Fibroblast of the aortic adventitia (primary cell): ENCODE measurements at places on chromosomes 1 and 21.

GRCh38 chr1:184906761-184907160, 67.5 kb downstream of the NIBAN1 start:
- DNase-seq: peak; percentile 51

DNA sequence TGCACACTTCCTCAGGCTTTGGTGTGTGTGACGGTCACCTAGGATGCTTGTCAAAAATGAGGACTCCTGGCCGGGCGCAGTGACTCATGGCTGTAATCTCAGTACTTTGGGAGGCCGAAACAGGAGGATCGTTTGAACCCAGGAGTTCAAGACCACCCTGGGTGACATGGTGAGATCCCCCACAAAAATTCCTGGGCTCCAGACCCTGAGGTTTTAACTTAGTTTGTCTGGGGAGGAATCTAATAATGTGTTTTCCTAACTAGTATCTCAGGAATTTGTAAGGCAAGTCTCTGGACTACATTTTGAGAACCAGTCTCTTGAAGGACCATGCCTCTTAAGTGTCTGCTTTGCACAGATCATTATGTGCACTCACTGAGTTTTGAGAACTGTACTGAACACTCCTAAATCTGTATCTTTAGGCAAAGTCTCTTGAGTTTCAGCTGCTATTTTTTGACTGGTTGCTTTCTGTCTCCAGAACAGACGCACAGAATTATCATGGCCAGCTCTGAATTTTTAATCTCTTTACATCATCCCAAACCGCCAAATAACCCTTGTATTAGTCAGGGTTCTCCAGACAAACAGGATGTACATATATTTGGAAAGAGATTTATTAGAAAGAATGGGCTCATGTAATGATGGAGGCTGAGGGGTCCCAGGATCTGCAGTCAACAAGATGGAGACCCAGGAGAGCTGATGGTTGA, 45.5 kb upstream of the VANGL1 start:
- DNase-seq: peak; percentile 61

DNA sequence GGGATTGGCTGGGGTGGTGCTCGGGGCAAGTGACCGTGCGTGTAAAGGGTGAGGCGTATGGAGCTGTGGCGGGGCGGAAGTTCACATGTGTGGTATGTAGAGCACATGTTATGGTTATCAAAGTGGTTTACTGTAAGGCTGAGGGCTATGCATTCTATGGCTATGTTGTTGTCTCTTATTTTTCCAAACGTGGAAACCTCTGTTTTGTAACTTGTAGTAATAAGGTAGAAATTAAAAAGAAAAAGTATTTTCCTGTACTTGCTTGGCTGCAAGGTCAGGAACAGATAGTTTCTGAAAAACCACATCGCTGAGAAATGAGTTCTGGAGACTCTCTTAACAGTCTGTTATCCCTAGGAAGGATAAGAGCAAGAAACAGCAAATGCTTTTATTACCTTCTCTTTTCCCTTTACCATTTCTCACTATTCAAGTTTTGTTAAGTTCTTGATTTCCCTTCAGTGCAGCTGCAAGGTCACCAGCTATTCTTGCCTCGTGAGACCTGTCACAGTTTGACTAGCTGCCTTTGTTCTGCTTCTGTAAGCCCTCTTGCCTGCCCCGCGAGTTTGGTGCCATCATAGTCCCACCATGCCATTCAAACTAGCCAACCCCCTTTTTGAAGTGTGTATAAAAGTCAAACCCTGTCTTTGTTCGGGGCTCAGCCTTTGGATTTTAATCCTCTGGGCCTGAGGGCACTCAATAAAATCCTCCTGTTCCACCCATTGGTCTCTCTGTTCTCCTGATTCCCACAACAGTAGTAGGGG, 9.5 kb downstream of the RNU1-2 start:
- DNase-seq: peak; percentile 98

DNA sequence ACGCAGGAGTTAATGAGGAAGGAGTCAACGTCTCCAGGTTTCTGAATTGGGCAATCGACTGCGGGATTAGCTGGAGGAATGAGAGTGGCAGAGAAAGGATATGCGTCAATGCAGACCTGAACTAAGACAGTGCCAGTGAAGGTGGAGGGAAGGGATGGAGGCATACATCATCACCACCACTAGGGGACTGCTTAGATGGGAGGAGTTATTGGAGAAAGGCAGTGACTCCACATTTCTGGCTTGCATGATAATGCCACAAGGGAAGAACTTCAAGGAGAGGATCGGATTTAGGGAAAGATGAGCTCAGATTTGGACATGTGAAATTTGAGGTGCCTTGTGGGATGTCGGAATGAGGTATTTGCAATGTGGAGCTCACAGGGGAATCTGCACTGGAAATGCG, 17.5 kb downstream of the VASH2 start:
- DNase-seq: peak; percentile 29

DNA sequence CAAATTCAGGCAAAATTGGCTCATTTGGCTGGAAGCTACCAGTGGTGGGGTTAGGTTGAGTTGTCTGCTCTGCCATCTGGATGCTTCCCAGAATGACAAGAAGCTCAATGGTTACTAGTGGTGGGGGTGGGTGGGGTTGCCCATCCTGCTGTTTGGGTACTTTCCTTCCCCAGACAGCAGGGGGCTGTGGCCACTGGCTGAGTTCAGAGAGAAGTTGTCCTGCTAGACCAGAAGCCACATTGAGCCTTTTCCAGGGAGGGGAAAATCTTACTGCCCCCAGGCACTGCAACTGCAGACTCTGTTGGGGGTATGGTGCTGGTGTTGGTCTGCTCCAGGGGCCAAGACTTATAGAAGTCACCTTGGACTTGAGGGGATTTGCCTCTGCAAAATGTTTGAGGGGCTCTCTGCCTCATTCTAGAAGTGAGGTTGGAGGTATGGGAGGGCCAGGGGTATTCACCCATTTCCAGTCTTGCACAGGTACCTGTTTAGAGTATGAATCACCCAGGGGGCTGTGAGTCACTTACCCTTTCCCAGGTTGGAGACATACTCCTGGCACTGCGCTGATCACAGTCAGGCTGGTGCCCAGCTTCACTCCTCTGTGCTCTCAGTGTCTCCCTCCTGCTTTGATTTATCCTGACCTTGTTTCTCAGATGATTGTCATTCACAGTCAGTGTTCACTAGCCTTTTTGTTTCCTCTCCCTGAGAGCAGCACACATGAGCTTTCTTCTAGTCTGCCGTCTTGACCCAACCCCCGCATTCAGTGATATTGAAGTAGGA, 89.1 kb upstream of the NEGR1 start:
- DNase-seq: no peak

GRCh38 chr21:31261759-31262158, 82.3 kb downstream of the TIAM1 start:
- DNase-seq: no peak

GRCh38 chr1:41627491-41628280, 143.2 kb upstream of the EDN2 start:
- DNase-seq: no peak

- DNase-seq: peak; percentile 84
Observed at GRCh38 chr1:111406321-111406768, 21.2 kb downstream of the OVGP1 start.

- DNase-seq: peak; percentile 20
Observed at GRCh38 chr1:202145068-202145743, 669 bp upstream of the ARL8A start.

GRCh38 chr1:6098303-6099215, 52.9 kb downstream of the KCNAB2 start:
- DNase-seq: peak; percentile 65

GRCh38 chr1:184118046-184118445, 66.5 kb downstream of the TSEN15 start:
- DNase-seq: peak; percentile 94

DNA sequence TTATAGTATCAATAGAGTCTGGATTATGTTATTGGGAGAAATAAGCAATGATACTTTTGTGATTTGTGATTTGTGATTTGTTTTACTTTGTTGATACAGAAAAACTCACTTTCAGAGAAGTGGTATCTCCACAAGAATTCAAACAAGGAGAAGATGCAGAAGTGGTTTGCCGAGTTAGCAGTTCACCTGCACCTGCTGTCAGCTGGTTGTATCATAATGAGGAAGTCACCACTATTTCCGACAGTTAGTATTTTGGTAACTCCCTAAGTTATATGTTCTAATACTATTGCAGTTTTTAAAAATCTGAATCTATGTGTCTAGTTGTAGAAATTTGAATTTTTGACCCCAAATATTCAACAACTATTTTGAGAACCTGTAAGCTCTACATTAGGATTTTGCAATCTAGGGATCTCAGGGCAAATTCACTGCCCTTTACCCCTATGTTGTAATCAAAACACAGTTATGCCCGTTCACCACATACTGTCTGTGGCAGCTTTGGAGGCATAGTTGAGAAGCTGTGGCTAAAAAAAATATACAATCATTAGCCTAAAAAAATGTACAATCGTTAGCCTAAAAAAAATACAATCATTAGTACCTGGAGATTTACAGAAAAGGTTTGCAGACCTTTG, 288.1 kb downstream of the NCAM2 start:
- no peak for DNase-seq

DNA sequence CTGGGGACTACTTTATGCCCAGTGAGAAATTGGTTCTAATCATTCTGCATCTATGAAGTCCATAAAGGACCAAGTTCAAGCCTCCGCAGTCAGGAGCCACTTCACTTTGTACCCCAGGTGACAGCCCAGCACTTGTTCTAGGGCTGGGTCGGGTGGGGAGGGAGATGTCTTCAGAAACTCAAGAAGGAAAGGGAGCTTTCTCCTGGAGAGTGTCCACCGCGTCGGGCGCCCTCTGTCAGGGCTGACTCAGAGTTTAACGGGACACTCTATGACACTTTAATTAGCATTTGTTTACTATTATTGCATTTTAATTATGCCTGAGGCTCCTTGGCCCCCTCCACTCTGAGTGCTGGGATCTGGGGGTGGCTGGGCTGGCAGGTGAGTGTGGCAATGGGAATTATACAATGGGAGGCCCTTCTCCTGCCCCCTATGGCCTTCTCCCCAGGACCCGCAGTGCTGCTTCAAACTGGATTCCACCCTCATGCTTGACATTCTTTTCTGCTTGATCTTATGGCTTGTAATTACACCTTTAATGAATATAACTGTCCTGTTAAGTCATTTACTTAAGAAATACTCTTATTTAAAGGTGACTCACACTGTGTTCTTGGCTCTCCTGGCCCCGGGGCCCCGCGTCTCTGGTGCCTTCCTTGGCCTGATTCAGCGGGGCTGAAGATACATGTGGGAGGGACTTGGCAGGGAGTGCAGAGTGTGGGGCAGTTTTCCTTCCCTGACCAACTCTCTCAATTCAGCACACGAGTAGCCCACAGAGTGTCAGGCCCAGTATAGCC, 136.6 kb downstream of the PLXNA2 start:
- peak; percentile 67 for DNase-seq

- no peak for DNase-seq
Observed at GRCh38 chr1:86618358-86618757, 71.5 kb downstream of the CLCA4 start.

DNA sequence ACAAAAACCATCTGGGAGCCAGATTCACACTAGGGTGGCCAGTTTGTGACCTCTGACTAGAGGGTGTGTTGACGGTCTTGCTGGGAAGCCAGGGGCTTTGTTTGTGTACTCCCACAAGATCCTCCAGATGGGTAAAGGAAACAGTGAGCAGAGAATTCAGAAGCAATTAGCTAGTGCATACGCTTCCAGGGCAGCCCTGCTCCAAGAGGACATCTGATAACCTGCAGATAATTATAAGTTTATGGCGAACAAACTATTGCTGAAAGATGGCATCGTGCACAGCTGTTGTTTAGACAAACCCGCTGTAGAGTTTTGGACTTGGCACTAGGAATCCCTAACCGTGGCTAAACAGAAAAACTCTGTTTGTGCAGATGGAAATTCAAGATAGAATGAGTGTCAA, 326.4 kb downstream of the TGFB2 start:
- DNase-seq: no peak

DNA sequence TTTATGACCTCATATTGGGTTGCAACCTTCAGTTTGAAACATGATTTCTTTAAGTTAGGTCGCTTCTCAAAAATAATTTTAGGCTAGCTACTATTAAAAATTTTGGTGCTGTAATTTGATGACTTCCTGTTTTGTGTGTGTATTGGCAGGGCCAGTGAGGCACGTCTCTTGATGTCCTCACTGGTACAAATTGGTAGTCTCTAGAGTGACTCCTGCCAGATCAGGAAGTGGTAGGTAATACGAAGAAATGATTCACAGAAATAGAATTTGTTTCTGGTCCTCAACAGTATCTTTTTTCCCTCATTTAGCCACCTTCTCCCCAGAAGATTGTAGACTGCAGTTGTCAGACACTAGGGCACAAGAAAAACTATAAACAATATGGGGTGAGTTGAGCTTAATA, 120.9 kb upstream of the KIAA1614 start:
- no peak for DNase-seq

GRCh38 chr1:171389171-171389570, 75.2 kb downstream of the FMO4 start:
- no peak for DNase-seq

GRCh38 chr1:61221642-61222041, 139.3 kb downstream of the NFIA start:
- peak; percentile 70 for DNase-seq

DNA sequence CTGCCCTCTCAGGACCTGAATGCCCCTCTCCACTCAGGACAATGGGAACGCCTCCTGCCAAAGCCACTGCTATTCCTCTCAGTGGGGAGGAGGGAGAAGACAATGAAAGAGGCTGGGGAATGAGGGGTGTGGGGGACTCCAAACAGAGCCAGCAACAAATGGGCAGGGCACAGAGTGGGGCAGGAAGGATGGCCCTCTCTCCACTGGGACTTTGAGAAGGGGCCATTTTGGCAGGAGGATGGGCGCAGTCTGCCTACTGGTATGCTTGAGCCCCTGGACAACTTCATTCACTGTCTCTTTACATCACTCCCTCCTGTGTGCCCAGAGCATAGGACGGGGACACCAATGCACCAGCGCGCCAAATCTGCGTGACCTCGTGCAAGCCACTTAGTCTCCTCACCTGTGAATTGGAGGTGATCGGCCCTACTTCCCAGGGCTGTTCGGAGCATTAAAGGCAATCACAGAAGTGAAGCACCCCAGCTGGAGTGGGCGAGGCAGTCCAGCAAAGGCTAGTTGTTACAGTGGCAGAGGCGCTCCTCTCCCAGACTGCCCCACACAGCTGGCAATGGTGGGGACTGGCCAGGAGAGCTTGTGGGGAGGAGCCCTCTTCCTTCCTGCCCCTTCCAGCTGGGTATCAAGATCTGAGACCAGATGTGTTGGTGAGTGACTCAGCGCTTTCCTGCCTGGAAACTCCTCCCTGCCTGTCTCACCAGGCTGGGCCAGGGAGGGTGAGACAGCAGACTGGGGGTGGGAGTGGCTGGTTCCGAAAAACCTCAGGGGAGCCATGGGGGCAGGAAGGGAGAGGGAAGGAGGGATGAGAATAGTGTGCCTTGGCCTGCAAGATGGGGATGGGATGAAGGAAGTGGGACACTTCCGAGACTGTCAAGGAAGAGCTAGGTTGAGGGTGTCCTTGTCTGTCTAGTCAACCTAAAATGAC, 22.4 kb upstream of the SYNC start:
- DNase-seq: peak; percentile 96

- DNase-seq: peak; percentile 8
Observed at GRCh38 chr1:209038735-209039134, 544.8 kb upstream of the CAMK1G start.

GRCh38 chr1:70383483-70383882, 27.6 kb upstream of the CTH start:
- no peak for DNase-seq
